ENCODE measurements at places on chromosomes 2 and 18. TPM values are rescaled to one million over a fixed set of nuclear protein-coding genes. Genes with fewer than 3 reads are reported as not detected.

PDE11A gene
- total RNA-seq: 0.29 TPM

PDE1A gene
- total RNA-seq: not detected

KCNK3 gene
- 0.03 TPM for total RNA-seq

DNA sequence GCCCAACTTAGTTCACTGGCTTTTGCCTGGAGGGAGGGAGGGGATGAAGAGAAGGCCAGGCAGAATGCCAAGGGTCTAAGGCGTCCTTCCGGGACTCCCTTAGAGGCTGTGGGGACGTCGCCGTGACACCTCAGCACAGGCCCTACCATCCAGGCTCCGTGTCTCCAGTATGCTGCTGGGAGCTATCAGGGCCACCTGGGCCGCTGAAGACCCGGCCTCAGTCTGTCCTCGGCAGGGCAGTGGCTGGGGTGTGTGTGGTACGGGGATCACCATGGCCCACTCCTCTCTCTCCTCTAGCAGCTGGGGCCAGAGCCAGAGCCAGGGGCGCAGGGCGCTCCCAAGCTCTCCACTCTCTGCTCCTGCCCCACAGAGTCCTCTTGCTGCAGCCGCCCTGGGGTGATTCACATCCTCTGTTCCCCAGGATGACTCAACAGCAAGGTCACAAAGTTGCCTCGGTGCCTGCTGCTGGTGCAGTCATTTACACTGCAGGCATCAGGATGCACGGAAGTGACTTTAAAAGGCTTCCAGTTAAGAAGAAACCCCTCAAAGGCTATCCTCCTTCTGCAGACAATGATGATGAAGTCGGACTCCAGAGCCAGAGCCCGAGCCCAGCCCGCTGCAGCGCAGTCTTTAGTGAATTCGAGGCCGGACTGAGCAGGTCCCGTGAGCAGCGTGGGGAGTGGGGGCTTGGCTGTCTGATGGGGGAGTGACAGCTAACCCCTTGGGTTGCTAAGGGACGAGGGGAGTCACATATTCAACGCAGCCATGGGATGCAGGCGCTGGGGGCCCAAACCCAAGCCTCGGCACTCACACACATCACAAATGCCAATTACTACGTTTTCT, 31.9 kb downstream of the SNORC start:
- DNase-seq: peak; percentile 93

- DNase-seq: no peak
These were observed 385.5 kb downstream of the NR4A2 start for GRCh38 chr2:155947069-155947468.

All from Daoy (cell line).